Astrocyte (in vitro differentiated cells and primary cell): ENCODE measurements at places on chromosomes 1 and 21.

DNA sequence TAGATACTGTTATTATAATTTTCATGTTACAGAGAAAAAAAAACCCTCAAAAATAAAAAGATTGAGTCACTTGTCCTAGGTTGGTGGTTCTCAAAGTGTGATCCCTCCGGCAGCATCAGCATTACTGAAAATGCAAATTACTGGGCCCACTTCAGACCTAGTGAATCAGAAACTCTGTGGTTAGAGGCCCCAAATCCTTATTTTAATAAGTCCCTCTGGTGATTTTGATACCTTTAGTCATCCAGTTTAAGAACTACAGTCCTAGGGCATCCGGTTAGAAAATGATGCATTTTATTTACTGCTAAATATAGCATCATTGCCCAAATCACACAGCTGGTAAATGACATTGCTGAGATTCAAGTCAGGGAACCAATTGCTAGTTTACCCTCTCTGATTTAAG is 203.7 kb upstream of the RUNX1 start:
- peak; percentile 74 for DNase-seq

GRCh38 chr1:185774394-185774793 is 40.2 kb downstream of the HMCN1 start:
- DNase-seq: no peak

DNA sequence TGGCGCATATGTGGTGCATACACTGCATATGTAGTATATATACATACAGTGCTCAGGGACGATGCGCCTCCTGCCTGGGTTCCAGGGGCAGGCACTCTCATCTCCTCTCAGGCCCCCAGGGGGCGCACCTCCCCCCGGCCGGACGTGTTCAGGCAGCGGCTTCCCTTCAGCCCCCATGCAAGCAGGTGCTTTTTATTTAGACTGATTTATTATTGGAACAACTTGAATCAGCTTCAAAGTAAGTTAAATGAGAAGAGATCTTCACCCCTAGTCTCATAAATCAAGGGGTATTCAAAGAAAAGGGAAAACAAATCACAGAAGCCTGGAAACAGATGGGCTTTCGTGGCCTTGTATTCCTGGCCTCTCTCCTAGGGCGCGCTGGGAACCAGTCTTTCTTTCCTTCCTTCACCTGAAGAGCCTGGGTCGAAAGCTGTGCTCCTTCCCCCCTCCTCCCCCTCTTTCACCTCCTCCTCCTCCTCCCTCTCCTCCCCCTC is 64.6 kb downstream of the UBIAD1 start:
- no peak for DNase-seq

GRCh38 chr1:106517224-106517623 is 539.2 kb upstream of the PRMT6 start:
- DNase-seq: no peak

DNA sequence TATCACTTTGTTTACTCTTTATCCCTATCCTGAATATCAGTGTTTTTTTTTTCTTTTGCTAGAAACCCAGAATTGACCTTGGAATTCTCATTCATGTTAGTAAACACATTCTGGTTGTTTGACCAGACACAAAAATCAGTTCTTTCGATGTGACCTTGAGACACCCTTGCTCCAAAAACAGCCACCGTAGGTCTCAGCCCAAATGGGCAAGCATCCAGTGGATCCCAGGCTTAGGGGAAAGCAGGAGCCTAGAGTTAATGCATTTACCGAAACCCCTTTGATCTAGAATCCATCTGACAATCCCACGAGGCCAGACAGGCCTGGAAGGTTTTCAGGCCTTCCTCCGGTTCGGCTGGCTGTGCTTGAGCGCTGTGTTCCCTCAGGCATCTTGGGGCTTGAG is 47.6 kb downstream of the IRF2BP2 start:
- DNase-seq: no peak

DNA sequence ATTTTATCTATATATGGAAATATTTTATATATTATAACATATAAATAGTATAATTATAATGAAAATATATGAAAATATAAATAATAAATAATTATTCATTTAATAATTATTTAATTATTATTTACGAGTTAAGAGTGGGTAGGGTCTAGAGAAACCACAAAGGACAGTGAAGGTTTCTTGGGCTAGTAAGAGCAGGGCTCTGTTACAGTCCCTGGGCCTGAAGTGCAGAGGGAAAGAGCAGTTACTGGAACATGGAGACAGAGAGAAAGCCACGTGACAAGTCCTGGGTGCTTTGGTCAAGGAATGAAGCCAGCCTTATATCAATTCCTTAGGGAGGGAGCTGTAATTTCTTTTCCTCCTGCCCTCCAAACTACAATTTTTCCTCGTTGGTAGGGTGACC is 117.2 kb upstream of the OLIG2 start:
- no peak for DNase-seq

GRCh38 chr1:178768423-178768822 is 43.4 kb downstream of the RALGPS2 start:
- DNase-seq: peak; percentile 2

GRCh38 chr1:226001963-226002666 is 3.0 kb upstream of the SDE2 start:
- DNase-seq: no peak

GRCh38 chr21:20581361-20581760 is 416.8 kb upstream of the NCAM2 start:
- no peak for DNase-seq

- no peak for DNase-seq
Observed at GRCh38 chr1:14955402-14955801, 198.1 kb upstream of the TMEM51 start.

DNA sequence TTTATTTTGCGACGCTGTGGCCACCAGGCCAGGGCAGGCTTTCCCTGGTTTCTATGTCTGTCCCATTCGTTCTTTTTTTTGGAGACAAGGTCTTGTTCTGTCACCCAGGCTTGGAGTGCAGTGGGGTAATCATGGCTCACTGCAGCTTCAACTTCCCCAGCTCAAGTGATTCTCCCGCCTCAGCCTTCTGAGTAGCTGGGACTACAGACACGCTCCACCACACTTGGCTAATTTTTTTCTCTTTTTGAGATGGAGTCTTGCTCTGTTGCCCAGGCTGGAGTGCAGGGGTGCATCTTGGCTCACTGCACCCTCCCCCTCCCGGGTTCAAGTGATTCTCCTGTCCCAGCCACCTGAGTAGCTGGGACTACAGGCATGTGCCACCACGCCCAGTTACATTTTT is 43.4 kb upstream of the WNT4 start:
- no peak for DNase-seq

DNA sequence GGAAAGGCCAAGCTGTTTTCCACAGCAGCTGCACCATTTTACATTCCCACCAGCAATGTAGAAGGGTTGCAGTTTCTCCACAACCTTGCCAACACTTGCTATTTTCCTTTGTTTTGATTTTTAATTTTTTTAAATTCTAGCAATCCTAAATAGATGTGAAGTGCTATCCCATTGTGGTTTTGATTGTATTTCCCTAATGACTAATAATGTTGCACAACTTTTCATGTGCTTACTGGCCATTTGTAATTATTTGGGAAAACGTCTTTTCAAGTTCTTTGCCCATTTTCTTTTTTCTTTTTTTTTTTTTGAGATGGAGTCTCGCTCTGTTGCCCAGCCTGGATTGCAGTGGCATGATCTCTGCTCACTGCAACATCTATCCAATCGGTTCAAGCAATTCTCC is 53.9 kb downstream of the VCAM1 start:
- no peak for DNase-seq

DNA sequence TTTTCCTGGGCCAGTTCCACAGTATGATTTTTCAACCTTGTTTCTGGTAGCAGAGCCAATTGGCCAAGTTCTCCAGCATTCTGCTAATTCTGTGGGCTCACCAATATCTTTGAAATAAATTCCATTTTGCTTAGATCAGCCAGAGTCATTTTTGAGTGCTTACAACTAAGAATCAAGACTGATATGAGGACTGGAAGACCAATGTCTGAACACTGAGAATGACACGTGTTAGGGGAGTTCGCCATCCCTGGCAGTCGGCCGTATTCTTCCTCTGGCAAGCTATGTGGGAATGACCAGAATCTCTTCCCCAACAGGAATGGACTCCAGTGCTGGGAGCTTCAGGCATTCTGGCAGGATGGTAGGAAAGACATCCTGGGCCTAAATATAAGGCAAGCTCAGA is 4.9 kb upstream of the TENT5C start:
- peak; percentile 87 for DNase-seq

GRCh38 chr1:16433030-16433429 is 4.2 kb downstream of the SPATA21 start:
- DNase-seq: no peak

DNA sequence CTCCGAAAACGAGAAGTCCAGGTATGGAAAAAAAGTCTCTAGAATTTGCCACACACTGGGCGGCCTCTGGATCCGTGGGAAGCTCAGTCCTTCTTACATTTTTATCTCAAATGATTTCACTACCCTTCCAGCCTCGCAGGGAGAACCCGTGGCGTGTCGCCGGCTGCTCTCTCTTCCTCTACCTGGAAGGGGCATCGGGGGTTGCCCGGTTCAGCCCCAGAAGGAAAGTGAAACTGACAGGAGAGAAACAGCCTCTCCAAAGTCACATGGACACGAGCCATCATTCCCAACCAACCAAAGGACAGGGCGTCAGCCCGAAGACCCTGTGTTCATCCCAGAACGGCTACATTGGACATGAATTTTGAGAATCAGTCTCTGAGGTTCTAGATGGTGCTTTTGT is 182.5 kb downstream of the ADSS2 start:
- DNase-seq: no peak

GRCh38 chr1:30058970-30059369 is 664.4 kb downstream of the MATN1 start:
- peak; percentile 80 for DNase-seq

GRCh38 chr21:45226540-45227326 is 61.0 kb downstream of the POFUT2 start:
- DNase-seq: no peak

DNA sequence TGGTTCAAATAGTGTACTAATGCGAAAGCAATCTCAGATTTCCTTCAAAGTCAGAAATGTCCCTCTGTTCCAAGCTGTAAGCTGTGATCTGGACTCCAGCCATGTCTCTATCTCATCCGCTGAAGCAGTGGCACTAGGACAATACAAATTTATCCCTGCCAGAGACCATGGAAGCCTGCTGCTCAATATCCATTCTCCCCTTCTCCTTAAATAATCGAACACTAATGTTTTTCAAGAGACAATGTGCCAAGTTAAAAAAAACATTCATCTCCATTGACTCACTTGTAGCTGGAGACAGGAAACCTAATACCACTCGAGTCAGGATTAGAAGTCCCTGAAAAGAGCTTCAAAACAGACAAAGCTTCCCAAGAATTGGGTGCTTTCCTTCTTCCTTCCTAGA is 38.5 kb upstream of the PGBD5 start:
- DNase-seq: no peak

DNA sequence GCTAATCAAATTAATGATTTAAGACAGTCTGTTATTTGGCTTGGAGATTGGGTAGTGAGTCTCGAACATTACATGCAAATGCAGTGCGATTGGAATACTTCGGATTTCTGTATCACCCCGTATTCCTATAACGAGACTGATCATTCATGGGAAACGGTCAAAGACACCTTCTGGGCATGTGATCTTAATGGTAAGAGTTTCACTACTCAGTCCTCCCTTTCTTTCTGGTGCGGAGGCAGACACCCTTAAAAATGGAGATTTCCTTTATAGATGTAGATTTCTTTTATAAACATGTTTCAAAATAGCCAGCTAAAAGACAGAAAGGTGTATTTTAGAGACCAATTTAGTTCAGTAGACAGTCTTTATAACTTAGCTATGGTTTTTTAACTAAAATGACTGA is 74.4 kb downstream of the HS2ST1 start:
- DNase-seq: no peak

- DNase-seq: peak; percentile 12
Observed at GRCh38 chr21:14382486-14382834, 486 bp downstream of the HSPA13 start.

DNA sequence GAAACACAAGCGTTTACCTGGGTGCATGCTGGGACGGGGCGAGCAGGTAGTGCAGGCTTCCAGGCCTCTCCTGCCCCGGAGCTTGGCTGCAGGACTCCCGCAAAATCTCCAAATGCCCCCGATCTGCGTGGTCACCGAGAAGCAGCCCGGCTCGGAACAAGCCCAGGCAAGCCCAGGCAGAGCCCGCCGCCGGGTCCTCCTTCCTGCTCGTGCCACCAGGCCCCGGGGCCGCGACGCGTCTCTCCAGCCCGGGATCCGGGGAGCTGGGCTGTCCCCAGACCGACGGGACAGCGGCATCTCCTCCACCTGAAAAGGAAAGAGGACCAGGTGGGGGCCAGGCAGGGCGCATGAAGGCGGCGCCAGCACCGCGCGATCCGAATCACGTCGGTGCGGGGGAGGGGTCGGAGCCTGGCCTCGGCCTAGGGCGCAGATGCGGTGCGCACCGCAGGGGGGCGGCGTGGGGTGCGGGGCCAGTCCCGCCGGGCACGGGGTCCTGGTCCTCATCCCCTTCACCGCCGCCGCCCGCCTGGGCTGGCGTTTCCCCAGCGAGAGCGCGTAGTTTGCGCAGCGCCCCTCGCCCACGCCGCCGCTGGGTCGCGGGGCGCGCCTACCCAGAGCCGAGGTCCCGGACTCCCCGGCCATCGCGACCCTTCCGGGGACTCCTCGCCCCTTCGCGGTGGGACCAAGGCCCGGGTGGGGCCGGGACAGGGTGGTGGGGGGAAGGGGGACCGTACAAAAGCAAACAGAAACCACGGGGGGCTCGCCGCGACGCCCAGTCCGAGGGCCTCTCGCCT is 52.4 kb upstream of the H6PD start:
- DNase-seq: no peak

GRCh38 chr21:18468790-18469189 is 65.2 kb upstream of the TMPRSS15 start:
- no peak for DNase-seq

DNA sequence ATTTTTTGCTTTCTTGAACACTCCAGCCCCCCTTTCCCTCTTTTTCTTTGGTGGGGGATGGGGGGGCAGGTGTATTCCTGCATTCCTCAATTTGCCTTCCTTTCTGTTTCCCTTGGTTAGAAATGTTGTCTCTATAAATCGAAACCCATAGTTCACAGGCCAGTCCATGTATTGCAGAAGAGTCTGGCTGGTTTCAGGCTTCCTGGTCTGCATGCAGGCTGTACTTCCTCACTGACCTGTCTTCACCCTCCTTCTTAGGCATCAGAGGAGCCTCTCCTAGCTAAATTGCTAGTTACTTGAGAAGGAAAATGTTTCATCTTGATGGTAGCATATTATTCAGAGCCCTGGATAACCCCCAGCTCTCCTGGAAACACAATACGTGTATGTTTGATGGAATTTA is 140.0 kb downstream of the SPATA46 start:
- no peak for DNase-seq

DNA sequence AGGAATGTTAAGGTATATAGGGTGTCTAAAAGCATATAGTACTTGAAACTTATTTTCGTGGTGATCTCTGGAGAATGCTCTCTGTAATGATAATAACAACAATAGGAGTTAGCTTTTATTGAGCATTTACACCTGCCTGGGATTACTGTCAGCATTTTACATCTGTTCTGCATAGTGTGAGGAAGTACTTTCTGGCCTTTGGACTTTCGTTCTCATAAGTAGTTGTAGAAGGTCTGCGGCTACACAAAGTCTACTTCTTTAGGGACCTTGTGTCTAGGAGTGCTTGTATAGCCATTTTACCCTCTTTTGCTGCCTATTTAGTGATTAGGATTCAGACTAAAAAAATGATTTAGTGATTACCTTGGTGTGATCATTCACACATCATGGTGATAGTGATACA is 103.6 kb upstream of the GPR52 start:
- no peak for DNase-seq

GRCh38 chr1:214404154-214404553 is 123.2 kb downstream of the SMYD2 start:
- peak; percentile 91 for DNase-seq

- DNase-seq: no peak
Observed at GRCh38 chr1:31932491-31933316, 5.5 kb downstream of the PTP4A2 start.

GRCh38 chr1:197619008-197619640 is 156.2 kb downstream of the DENND1B start:
- peak; percentile 18 for DNase-seq
